ENCODE measurements at places on chromosomes 16 and 17.

DNA sequence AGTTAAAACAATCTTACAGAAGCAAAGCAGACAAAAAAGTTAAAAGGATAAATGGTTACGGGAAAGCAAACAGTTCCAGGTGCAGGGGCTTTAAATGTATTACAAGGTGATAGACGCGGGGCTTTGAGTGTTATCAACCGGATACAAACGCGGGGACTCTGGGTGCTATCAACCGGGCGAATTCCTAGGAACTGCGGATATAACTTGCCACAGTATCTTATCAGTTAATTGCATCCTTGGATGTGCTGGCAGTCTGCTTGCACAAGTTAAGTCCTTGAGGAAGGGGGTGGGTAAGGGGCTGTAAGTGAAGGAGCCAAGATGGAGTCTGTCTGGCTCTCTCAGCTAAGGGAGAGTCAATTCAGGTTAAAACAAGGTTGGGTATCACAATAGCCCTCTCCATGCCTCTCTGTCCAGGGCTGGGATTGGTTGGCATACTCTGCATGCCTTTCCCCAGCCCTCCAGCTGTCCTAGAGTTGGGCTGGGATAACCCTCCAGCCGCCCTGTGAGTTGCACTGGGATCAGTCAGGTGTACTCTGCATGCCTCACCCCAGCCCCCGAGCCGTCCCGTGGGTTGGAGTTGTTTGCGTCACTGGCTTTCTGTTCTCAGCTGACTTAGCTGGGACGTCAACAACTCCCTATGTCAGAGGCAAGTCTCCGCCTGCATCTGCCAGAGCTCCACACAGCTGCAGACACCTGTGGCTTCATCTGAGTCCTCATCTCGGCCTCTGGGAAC lies 40.9 kb downstream of the TMEM235 start:
- DNase-seq, result no peak

- peak; percentile 77 for DNase-seq
Measured at GRCh38 chr17:77959126-77959925, 823 bp downstream of the TNRC6C start.

DNA sequence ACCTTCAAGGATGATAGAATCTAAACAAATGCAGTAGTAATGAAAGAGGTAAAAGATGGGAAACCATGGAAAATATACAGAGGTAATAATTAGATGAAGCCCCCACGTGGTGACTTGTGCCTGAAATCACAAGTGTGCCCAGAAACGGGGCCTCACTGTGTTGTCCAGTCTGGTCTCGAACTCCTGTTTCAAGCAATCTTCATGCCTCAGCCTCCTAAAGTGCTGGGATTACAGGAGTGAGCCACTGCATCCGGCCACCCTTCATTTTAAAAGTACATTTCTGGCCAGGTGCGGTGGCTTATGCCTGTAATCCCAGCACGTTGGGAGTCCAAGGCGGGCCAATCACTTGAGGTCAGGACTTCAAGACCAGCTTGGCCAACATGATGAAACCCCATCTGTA lies 14.2 kb upstream of the PRR14 start:
- no peak for DNase-seq

- DNase-seq, result no peak
Measured at GRCh38 chr17:16820161-16820877, 130.3 kb downstream of the CCDC144A start.

DNA sequence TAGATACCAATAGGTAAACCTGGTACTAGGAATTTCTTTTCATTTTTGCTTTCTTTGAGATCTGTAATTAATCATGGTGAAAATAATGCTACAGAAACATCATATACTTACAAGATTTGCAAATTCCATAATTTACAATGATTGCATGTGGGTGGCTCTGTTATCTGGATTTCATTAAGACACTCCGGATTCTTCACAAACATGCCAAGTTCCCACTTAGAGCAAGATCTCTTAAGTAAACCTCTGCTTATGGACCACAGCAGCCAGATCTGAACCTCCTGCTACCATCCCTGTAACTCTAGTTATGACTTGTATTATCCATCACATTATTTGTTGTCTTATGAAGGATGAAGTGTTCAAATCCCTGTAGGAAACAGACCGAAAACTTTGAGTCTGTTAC lies 424.7 kb downstream of the CDH13 start:
- no peak for DNase-seq

DNA sequence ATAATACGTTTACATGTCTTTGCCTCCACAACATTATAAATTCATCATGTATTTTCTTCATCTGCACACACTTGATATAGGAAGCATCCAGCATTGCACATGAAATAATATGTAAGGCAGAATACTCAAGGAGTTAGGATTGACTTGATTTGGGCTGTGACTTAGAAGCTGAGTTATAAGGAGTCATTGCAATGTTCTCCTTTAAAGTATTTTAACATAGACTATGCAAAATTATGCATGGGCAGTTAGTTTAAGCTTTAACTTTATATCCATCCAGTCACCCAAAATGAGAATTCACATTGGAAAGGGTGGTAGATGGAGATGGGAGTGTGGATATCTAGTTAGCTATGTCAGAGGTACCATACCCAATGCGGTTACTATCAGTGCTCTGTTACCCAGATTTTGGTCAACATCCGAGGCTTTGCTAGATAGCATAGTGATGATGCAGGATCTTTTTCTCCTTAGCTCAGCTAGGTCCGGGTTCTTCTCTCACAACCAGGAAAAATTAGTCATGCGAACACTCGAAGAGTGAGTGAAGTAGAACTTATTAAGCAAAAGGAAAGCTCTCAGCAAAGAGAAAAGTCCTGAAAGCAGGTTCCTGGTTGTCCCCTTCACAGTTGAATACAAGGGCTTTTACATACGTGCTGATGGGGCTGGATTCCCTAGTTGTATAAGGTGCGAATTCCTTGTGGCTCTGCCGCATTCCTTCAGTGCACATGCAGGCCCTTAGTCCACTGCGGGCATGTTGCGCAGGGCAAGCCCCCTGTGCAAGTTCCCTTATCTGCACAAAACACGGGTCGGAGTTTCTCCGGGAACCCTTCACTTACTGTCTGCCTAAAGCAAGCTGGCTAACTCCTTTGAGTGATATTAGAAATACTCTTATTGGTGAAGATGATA lies 73.1 kb upstream of the FAM20A start:
- DNase-seq, result no peak

- DNase-seq, result no peak
Measured at GRCh38 chr16:71929048-71929447, 33.7 kb downstream of the IST1 start.

- DNase-seq, result no peak
Measured at GRCh38 chr17:79246225-79247190, 171.9 kb downstream of the ENGASE start.

DNA sequence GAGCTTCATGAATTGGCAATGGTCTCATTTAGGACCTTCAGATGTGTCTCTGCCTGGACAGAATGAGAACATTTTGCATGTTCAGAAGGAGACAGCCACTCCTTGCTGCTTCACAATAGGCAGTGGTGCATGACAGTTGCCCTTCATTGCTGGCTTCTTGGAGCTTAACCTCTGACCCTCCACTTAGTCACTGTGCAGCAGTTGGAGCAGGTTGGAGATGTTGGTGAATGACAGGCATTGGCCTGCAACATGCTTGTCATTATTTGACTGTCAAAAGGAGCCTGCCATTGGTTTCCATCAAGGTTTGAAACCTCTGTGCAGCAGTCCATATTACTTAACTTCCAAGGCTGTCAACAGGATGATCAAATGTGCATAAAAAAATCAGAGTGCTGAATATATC lies 22.7 kb downstream of the FTO start:
- no peak for DNase-seq

GRCh38 chr17:66610361-66611133 lies 224.4 kb upstream of the CACNG5 start:
- DNase-seq, result no peak

- DNase-seq, result no peak
Measured at GRCh38 chr17:38601539-38602351, 4.0 kb downstream of the SRCIN1 start.

GRCh38 chr16:27361987-27362386 lies 40.0 kb upstream of the IL21R start:
- no peak for DNase-seq

DNA sequence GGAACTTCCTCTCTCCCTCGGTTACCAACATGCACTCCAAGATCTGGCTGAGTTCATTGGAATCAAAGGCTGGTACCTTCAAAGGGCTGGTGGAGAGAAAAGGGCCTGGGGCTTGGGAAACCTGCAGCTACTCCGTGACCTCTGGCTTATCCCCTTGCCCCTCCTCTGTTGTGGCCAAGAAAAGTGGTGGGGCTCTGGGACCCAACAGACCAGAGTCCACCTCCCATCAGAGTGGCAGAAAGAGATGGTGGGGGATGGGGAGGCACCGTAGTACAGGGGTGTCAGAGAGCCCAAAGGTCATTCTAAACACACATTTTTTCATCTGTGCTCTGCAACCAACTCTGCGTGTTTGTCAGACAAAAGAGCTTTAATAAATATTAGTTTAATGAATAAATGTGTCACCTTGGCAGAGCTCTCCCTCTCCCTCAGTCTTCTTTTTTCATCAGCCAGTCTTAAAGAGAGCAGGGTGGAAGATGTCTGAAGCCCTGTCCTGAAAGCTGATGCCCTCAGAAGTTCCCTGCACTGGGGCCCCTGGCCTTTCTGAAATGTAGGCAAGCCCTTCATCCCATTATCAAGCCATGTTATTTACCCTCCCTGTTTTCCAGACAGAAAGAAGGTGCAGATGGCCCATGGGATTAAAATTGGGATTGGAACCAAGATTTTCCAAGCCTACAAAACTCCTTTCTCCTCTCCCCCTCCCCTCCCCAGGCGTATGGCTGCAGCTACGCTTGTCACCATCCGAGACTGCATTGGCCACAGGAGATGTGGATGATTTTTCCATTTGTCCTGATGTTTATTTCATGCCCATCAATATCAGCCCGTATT lies 227.3 kb downstream of the CCDC182 start:
- DNase-seq, result no peak

DNA sequence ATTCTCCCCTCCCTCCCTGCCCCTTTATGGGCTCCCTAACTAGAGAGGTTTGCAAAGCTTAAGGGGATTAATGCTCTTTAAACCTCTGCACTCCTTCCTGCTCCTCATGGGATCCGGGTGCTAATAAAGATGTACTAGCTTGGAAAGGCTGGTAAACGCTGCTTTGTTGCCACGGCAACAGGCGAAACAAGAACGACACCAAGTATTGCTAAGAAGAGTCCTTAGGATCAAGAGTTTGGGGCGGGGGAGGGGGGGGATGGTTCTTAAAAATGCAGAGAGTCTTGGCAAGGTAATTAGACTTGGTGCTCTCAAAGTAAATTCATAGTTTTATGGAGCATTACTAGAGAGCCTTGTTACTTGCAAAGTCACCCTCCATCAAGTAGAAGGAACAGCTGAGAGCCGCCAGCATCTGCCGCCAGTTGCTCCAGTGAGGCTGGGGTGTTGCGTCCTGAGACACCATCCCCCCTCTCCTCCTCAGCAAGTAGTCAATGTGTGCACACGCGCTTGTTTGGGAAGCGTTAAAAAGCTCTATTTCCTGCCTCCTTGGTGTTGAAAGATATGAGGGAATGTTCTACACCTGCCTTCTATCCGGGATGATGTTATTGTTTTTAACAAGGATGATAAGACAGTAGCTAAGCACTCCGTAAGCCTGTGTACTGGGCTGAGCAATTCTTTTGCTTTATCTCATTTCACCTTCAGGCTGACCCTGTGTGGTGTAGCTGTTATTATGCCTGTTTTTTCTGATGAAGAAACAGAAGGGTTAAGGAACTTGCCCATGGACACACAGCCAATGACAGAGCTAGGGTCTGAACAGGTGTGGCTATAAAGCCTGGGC lies 190.9 kb downstream of the CCDC182 start:
- DNase-seq, result no peak

GRCh38 chr17:43211480-43212402 lies at the start of gene TMEM106A:
TMEM106A (plus strand) TSS chr17:43211875; CDS start chr17:43213042, 1,167 bp downstream.
- DNase-seq, result peak; percentile 90

DNA sequence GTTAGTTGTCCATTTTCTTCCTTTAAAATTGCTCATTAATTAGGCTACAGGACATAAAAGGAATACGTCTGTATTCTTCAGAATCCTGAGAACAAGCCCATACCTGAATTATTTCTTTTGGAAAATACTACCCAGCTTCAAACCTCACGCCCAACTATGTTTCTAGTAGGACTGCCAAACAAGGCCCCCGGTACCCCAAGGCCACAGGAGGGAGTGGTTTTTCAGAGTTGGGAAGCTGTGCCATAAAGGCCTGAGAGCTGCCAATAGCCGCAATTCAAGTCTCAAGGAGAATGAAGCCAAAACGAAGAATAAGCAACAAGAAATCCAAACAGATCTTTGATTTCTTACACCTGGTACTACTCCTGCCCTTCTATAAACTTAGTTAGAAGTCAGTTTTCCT lies 48.3 kb downstream of the UBE2G1 start:
- DNase-seq, result no peak

- DNase-seq, result no peak
Measured at GRCh38 chr17:4580291-4580690, 4.0 kb upstream of the SMTNL2 start.

DNA sequence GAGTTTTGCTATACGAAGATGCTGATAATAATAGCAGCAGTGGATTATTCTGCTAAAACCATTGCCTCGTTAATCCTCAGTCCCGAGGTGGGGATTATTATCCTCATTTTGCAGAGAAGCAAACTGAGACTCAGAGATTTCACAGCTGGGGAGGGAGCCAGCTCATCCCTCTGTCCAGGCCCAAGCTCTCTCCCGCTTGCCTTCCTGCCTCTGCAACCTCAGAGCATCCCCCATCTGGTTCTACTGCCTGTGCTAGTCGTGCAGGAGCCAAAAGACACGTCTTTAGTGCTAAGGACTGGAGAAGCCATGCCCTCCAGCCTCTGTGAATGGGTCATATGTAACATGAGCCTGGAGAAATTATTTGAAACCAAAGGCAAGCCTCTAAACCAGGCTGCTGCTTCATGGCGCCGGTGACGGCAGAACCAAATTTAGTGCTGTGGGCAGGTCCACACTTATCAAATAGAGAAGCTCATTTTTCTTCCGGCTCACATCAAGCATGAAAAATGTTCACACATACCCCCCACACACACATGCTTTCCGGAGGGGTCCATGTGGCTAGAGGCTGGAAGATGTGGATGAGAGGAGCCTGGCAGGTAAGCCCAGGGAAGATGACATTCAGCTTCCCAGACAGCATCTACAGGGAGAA lies 13.5 kb downstream of the MAPT start:
- no peak for DNase-seq

GRCh38 chr17:55990332-55991006 lies 162.8 kb upstream of the ANKFN1 start:
- DNase-seq, result no peak

DNA sequence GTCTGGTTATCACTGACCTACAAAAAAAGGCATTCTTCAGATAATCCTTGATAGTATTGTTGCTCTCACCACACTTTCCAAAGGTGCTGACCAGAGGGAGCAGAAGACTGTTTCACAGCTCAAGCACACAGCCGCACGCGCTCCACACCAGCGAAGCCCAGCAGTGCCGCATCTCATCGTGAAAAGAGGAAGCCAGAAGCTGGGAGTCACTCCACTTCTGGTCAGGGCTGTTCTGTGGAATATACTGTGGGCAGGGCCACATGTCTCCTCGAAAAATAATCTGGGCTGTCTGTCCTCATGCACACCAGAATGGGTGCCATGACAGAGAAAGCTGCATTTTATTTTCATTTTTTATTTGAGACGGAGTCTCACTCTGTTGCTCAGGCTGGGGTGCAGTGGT lies 7.3 kb upstream of the PRSS36 start:
- DNase-seq, result no peak

GRCh38 chr16:62596125-62596524 lies 559.9 kb upstream of the CDH8 start:
- no peak for DNase-seq
